EH (cell line): ENCODE measurements at places on chromosomes 16 and 17.

DNA sequence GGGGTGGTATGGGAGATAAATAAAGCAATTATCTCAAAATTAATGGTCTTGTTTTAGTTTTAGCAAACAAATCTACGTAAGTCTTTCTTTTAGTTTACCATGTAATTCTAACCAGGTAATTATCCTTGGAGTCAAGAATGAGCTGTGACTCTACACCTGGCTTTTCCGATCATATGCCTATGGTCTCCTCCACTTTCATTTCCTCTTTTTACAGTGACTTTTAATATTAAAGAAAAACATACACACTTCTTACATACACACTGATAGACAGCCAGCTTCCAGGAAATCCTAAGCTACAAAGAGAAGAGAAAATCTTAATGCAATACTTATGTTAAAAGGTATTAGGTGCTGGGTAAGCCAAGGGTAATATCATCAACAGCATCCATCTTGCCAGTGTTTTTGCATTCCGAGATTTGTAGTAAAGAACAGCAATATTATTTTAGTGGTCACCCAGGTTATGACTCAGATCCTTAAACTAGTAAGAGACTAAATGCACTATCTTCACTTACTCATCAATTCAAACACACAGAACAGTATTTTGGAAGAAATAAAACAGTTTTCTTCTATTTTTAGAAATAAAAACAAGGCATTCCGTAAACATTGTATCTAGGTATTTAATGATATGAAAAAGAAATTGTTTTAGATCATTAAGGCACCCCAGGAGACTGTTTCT is 4.4 kb upstream of the IRX5 start:
- DNase-seq = peak; percentile 78

DNA sequence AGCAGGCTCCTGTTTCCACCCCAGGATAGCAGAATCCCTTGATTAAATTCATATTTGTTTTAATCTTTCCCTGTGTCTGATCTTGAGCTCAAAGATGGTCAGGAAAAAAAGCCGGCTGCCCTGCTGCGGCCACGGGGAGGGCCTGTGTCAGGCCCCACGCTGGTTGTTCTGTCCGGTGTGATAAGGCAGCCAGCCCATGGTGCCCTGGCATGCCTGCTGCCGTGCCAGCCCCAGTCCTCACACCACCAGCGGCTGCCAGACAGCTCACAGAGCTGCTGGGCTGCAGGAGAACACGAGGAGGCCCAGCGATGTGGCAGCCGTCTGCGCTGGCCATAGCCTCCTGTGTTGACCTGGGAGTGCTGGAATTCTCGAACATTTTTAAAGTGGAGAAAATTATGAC is 34.7 kb upstream of the BRD7 start:
- DNase-seq = no peak

DNA sequence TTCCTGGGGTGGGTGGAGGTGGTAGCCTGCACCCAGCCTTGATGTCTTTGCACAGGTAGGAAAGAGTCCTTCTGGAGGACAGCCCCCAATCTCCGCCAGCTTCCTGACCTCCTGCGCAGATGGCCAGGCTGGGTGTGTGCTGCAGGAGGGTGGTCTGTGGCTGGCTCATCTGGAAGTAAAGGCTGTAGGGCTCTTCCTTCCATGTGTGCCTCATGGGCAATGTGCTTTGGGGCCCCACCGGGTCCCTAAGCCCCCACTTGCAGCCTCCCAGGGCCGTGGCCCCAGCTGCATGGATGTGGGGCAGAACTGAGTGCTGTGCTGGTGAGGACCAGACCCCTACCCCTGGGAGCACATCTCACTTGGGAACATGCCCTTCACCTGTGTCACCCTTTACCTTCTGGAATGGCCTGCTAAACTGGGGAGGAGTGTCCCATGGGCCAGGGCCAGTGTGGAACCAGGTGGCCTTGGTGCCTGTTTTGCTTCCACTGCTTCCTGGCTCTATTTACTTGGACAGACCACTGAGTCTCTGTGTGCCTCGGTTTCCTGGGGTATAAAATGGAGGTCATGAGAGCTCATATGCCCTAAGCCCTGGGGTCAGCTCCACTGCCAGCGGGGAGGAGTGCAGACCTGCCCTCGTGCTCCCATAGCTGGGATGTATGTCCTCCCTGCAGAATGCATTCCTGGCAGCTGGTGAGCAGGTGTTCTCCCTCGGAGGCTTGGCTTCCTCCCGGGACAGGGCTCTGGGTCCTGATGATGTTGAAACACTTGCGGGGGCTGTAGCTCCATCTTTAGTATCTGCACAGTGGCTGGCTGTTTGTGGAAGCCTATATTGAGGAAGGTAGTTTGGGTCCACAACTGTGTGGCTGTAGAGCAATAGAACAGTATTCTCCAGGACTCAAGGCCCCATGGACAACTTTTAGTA is 18.0 kb downstream of the MPRIP start:
- DNase-seq = no peak

GRCh38 chr16:74898659-74899058 is 86.3 kb downstream of the WDR59 start:
- DNase-seq = no peak
